ENCODE measurements at places on chromosomes 12 and 14.

DNA sequence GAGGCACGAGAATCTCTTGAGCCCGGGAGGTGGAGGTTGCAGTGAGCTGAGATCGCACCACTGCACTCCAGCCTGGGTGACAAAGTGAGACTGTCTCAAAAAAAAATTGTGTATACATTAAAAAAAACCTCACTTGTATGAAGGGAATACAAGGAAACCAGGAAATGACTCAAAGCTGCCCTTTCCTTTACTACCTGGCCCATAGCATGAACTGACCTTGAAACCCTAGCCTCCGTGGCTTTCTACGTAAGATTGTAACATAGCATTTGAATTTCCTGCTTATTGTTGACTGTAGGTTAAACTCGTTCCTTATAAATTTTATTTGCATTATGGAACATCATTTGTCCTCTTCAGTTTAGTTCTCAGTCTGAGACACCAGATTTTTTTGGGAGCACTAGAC lies 9.1 kb upstream of the DDX47 start:
- peak; percentile 37 for DNase-seq

DNA sequence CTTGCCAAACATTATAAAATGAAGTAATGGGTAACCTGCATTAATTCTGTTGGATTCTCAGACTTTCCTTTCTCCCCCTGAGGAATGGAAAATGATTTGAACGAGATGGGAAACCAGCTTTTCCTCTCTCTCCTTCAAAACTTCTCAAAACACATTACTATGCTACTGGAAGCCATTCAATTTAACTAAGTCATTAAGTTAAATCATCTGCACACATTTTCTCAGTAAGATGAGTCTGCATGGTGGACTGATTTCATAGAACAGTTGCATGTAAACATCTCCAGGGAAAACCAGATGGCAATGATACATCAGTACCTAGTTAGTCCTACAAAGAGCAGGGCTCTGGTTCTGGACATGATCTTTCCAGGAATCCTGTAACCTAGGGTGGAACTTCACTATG lies 59.9 kb downstream of the BMP4 start:
- DNase-seq: no peak

GRCh38 chr12:38102197-38102596 lies 214.4 kb upstream of the ALG10B start:
- DNase-seq: no peak

DNA sequence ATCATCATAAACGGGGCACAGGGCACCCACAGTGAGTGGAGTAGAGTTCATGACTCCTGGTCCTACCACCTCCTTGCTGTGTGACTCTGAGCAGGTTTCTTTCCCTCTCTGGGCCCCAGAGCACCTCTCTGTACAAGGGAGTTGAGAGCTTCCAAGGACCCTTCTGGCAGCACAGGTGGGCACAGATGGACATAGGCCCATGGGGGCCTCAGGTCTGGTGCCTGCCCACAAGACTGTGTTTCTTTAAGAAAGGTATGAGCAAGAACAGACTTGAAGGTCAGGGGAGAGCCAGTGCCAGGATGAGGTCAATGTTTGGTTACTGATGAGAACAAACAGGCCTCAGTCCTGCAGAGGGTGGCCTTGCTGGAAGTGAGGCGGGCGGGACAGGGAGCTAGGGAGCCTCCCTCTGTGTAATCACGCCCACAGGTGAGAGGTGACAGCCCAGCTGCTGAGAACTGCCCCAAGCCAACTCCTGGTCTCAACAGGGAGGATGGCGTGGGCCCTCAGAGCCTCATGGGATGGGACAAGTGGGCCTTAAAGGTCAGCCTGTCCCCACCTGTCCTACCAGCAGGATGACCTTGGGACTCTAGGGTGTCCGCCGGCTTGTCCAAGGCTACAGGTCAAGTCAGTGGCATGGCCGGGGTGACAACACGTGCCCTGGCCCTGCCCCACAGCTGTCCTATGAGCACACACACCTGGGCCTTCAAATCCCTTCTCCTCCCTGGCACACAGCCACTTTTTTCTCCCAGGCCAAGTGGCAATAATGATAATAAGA lies 49.1 kb downstream of the CCDC85C start:
- DNase-seq: no peak

GRCh38 chr12:75564852-75565251 lies 53.4 kb upstream of the KRR1 start:
- no peak for DNase-seq

DNA sequence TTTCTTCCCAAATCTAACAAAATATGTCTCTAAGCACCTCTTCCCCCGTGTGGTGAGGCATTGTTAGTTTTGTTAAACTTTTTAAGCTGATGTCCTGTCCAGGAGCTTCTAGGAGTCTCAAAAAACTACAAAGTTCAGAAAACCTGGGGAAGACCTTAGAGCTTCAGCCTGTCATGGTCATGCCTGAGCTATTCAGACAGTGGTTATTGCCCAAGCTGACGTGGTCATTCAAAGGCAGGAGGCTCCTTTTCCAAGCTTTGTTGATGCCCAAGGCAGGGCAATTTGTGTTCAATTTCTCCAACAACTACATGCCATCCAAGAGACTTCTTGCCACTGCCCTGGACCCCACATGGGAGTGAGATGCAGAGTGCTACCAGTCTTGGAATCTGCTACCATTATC lies 5.8 kb upstream of the LYZ start:
- DNase-seq: no peak

GRCh38 chr14:98172243-98172778 lies 1099.7 kb downstream of the BCL11B start:
- no peak for DNase-seq

Measured in activated CD8-positive, alpha-beta T cell treated with anti-CD3 and anti-CD28 coated beads for 36 hours (primary cell).